ENCODE measurements at places on chromosomes 12 and 14.

GRCh38 chr12:52353766-52354165, 13.5 kb downstream of the KRT85 start:
- DNase-seq, result no peak

DNA sequence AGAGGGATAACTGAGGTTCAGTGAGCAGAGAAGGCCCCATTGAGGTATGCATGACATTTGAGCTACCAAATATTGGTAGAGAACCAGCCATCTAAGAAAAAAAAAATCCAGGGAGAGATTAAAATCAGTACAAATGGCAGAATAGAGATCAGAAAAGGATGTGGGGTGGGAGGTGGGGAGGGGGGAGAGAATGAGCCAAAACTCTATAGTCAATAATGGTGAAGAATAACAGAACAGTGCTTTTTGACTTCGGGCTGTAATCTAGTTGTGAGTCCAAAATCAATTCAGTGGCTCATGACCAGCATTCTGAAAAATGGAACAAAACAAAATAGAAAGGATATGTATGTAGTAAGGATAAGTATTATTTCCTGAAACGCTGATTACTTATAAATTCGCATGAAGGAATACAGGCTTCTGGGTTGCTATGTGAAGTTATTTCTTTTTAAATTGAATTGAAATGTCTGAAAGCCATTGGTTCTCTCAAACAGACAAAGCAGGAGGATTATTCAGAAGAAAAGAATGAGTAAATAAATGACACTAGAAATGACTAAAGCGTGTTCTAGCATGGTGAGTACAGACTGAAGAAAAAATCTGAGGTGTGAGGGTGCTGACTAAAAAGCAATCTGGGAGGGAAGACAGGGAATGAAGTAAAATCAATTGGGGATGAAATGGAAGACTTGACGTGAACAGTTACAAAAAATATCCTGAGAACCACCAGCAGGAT, 72.4 kb downstream of the ATP2B1 start:
- no peak for DNase-seq

- DNase-seq, result no peak
These were observed 204.2 kb upstream of the PLXNC1 start for GRCh38 chr12:93944201-93944600.

DNA sequence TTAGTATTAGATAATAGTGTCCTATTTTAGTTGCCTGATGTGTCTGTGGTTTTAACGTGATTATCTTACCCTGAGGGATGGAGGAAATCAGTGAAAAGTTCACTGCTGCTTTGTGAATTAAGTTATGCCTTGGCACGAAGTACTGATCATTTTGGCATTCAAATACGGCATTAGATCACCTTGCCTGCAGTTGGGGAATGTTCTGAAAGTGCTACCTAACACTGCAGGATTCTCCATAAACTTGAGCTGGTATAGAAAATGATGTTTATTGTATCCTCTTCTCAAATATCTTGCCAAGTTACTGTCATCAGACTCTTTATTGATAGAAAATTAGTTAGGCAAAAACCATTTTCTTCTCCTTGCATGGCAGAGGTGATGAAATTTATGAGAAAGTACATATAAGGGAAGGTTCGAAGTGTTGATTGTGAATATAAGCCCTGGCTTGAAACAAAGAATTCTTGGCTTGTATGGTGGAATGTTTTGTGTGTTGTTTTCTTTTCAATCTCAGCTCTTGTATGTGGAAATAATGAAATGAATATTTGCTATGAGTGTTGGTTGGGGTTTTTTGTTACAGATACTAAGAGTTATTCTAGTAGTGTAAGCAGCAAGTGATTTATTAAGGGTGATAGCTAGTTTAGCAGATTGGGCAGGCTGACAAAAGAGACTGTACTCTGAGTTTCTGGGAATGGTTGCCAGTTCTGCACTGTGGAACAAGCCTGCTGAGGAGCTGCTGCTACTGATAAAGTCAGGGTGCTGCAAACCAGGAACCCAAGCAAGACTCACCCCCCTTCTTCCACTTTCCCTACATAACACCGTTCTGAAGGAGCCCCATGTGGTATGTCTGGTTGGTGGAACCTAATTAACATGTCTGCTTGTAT, 448.3 kb downstream of the PCNX1 start:
- DNase-seq, result peak; percentile 56

GRCh38 chr14:100649173-100649519, 61.9 kb upstream of the BEGAIN start:
- DNase-seq, result no peak

DNA sequence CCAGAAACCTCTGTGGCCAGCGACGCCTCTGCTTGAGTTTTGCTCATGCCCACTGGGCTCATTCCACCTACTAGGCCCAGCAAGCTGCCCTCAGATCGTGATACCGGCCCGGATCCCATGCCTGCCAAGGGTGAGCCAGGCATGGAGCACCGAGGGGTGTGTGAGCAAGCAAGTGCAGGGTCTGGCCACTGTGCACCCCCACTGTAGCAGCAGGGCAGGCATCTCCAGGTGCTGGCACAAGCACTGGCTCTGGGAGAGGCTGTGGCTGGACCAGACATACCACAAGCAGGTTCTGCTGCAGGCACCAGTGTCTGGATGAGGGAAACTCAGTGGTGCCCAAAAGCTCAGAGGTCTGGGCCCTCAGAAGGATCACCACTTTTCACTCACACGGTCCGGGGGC, 20.6 kb downstream of the FAM186A start:
- no peak for DNase-seq

GRCh38 chr14:90290337-90291011, 34.1 kb downstream of the PSMC1 start:
- no peak for DNase-seq

- no peak for DNase-seq
These were observed 34.2 kb upstream of the ASPG start for GRCh38 chr14:104051092-104051813.

- no peak for DNase-seq
These were observed 3.0 kb downstream of the SRRM4 start for GRCh38 chr12:118984161-118984943.

DNA sequence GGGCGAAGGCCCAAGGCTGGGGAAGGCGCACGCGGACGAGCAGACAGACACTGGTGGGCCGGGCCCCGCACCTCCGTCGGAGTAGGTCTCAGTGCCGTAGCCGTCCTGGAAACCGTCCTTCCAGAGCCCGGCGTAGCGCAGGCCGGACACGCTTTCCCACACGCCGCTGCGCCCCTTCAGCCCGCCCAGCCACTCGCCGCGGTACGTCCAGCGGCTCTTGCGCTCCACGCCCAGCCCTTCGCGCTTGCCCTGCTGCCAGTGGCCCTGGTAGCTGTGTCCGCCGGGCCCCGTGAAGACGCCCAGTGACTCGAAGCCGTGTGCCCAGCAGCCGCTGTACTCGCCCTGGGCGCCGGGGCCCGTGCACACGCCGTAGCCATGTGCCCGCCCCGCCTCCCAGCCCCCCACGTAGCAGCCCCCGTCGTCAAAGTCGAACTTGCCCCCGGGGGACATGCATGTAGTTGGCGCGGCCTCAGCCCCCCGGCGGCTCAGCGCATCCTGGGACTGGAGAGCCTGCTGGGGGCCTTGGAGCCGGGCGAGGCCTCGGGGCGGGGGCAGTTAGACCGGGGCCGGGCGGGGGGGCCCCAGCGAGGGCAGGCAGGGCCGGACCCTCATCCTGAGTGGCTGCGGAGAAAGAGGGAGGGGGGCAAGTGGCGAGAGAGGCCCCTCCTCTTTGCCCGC, 1.4 kb downstream of the JPH4 start:
- DNase-seq, result no peak

GRCh38 chr12:58804749-58805148, 115.6 kb downstream of the LRIG3 start:
- no peak for DNase-seq

GRCh38 chr14:93737634-93738033, 50.7 kb downstream of the PRIMA1 start:
- no peak for DNase-seq

DNA sequence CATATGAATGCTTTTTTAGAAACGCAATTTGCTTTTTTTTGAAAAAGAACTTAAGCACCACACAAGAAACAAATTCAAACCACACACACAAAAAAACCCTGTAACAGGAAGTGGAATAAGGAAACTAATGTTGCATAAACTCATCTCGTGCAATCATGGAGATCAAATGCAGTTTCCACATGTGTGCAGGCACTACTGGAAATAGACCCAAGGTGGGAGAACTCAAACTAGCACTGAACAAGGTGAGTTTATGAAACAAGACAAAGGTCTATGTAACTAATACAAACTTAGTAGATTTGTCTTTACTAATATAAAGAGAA, 17.5 kb downstream of the NIN start:
- no peak for DNase-seq

- no peak for DNase-seq
These were observed 229.7 kb upstream of the SYT10 start for GRCh38 chr12:33669349-33669748.

GRCh38 chr12:50006754-50007442, 18.4 kb downstream of the RACGAP1 start:
- no peak for DNase-seq

DNA sequence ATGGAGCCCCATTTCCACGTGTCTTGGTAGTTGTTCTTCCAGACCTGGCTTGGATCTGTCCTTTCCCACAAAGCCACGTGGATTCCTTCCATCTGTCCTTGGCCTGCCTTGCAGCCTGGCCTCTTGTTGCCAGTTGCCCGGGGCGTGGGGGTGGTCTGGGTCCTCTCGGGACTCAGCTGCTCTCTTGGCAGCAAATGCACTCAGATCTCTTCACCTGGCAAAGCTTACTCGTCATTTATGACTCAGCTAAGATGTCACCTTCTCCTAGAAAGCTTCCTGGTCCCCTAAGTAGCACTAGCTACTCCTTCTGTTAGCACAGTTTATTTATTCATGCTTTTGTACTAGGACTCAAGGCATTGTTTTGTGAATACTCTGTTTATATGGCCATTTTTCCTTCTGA, 13.6 kb downstream of the PLEKHG3 start:
- peak; percentile 76 for DNase-seq

- DNase-seq, result no peak
These were observed 4.2 kb downstream of the GSTZ1 start for GRCh38 chr14:77324816-77325745.

DNA sequence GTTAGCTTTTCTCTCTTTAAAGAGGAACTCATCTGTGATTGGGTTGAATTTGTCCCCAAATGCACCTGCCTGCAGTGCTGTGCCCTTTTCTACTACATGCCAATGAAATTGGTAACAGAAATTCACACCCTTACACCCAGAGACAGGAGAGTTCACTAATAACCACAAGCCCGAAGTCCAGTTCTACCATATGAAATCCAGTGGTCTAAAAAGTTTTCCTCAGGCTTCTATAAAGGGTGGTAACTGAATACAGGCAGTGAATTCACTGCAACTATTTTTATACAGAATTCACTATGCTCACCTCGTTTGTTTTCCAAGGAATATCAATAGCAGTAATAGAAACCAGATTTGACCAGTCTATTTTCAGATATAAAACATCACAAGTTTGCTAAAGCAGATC, 31.5 kb upstream of the SOS2 start:
- DNase-seq, result no peak

GRCh38 chr12:132500142-132500855, 10.3 kb downstream of the FBRSL1 start:
- DNase-seq, result no peak
